ENCODE measurements at places on chromosomes 1 and 21. TPM values are rescaled to one million over a fixed set of nuclear protein-coding genes. Genes with fewer than 3 reads are reported as not detected.

KRTAP12-2 gene
- not detected for total RNA-seq

EPHA8 gene
- not detected for total RNA-seq

ELF3 gene
- 125 TPM for total RNA-seq

LELP1 gene
- total RNA-seq: not detected

PPFIA4 gene
- 0.89 TPM for total RNA-seq

KRTAP6-2 gene
- not detected for total RNA-seq

ESRRG gene
- total RNA-seq: 0.67 TPM

- H3K27ac ChIP-seq: no peak overlapping the region
- no peaks in the 10 kb centered on the region for H3K36me3 ChIP-seq
- no peak for DNase-seq
- no peaks in the 10 kb centered on the region for H3K27me3 ChIP-seq
- no peaks in the 10 kb centered on the region for H3K4me1 ChIP-seq
Measured at GRCh38 chr1:4673494-4673893, 19.1 kb downstream of the AJAP1 start.

DNA sequence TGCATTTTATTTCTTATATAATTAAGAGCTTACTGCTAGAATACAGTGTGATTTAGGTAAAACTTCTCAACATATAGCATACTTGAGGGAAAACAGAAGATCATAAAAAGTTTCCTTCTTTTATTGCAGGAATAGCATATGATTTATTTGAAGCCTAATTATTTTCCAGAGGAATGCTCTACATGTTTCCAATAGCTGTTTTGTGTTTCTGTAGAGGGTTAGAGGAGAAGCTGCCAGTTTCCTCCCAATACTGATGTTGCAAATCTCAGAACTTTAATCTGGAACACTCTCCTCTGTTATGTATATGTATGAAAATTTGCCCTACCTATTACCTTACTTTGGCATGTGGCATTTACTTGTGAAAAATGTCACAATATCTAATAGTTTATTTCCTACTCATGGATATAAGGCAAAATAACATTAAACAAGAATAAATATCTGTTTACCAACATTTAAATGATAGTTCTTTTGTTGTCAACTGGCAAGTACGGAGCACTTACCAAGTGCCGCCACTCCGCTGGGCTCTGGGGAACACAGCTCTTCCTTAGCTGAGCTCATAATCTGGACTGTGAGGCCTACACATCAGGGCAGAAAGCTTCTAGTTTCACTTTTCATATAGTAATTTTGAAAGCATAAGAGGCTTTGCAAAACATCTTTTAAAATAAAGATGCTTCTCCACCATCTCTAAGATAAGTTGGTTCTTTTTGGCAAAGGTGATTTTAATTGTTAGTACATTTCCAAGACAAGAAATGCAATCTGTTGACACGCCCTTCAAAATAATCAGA, 239.8 kb upstream of the C1orf105 start:
- no peaks in the 10 kb centered on the region for H3K36me3 ChIP-seq
- H3K4me3 ChIP-seq: peak overlapping the region; percentile 20
- H3K27me3 ChIP-seq: no peaks in the 10 kb centered on the region
- H3K27ac ChIP-seq: peak overlapping the region; percentile 75

- no peak overlapping the region for H3K4me3 ChIP-seq
- no peak for DNase-seq
- H3K27ac ChIP-seq: no peak overlapping the region
- no peaks in the 10 kb centered on the region for H3K4me1 ChIP-seq
- H3K27me3 ChIP-seq: no peaks in the 10 kb centered on the region
- H3K36me3 ChIP-seq: no peaks in the 10 kb centered on the region
Measured at GRCh38 chr1:62508187-62508758, 71.4 kb downstream of the USP1 start.

DNA sequence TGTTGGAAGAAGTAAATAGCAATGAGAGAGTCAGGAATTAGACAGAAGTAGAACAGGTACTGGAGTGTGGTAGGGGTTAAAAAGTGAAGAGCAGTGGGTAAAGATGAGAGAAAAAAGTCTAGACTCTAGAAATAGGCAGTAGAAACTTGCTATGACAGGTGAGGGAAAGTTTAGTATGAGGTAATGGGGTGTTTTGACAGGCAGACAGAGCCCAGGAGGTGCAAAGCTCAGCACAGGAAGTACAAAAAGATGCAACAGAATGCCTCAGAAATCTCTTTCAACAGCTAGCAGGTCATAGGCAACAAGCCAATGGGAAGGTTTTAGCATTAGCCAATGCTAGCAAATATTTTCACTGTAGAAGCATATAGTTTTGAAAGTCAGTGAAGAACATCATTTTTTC, 319.1 kb upstream of the SGIP1 start:
- H3K27ac ChIP-seq: no peak overlapping the region
- no peaks in the 10 kb centered on the region for H3K27me3 ChIP-seq
- DNase-seq: no peak
- no peaks in the 10 kb centered on the region for H3K36me3 ChIP-seq

GRCh38 chr1:242100921-242101320, 102.0 kb upstream of the MAP1LC3C start:
- H3K36me3 ChIP-seq: no peaks in the 10 kb centered on the region
- no peak for DNase-seq
- no peak overlapping the region for H3K27ac ChIP-seq
- no peaks in the 10 kb centered on the region for H3K27me3 ChIP-seq
- H3K4me3 ChIP-seq: no peak overlapping the region

- H3K36me3 ChIP-seq: no peaks in the 10 kb centered on the region
- H3K27ac ChIP-seq: no peak overlapping the region
- no peak for DNase-seq
Measured at GRCh38 chr1:228851618-228852017, 116.3 kb downstream of the RHOU start.

DNA sequence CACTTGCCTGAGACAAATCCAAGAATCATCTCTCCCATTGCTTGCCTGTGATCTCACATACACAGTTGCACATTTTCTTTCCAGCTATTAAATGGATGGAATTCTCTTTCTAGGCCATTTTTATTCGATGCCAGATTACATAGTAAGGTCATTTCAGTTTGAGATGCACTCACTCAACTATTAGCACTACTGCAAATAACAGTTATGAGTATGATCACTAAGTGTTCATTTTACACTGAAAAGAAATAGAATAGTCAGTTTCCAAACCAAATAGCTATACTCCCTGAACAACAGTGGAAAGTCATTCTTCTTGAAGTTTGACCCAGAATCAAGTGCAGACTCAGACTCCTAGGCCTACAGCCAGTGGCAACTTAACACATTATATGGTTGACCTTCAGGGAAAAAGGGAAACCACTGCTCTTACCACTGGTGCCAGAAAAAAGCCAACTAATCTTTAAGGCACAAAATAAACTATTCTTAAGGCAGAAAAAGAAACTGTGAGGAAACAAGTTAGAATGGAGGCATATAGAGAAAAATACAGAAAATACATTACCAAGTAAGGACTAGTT, 31.5 kb downstream of the WNT2B start:
- DNase-seq: no peak
- H3K36me3 ChIP-seq: no peaks in the 10 kb centered on the region
- no peaks in the 10 kb centered on the region for H3K4me1 ChIP-seq
- H3K27ac ChIP-seq: no peak overlapping the region

DNA sequence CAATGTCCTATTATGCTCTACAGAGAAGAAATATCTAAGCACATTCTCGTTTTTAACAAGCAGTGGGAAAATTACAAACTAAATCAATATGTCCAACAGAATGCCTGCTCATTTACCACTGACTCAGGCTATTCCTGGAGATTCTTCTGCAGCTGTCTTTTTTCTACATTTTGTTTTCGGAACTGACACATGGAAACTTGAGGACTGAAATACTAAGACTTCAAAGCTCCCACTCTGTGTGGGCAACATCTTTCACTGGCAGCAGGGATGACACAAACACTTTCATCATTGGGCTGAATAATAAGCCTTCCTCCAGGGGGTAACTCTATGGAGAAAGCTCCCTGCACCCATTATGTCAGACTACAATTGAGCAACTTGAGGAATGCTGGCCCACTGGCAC, 175.5 kb upstream of the NCAM2 start:
- no peaks in the 10 kb centered on the region for H3K4me1 ChIP-seq
- no peak for DNase-seq
- H3K4me3 ChIP-seq: no peak overlapping the region
- no peaks in the 10 kb centered on the region for H3K27me3 ChIP-seq
- H3K27ac ChIP-seq: no peak overlapping the region

- no peaks in the 10 kb centered on the region for H3K27me3 ChIP-seq
- H3K27ac ChIP-seq: no peak overlapping the region
Measured at GRCh38 chr21:43987509-43987908, 24.6 kb upstream of the TRAPPC10 start.

DNA sequence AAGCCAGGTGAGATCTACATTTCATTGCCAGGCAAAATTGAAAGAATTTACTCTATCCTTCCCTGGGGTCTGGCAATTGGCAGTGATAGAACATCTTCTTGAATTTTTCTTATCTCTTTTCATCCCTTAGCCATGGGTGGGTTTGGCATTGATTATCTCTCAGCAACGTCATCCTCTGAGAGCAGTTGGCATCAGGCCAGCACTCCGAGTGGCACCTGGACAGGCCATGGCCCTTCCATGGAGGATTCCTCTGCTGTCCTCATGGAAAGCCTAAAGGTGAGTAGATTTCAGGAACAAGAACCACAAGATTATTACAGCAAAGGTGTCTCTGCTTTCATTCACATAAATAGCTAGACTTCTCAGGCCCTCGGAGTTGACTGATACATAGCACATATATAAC, 39.3 kb downstream of the NCF2 start:
- no peak overlapping the region for H3K4me3 ChIP-seq
- no peaks in the 10 kb centered on the region for H3K27me3 ChIP-seq
- H3K27ac ChIP-seq: no peak overlapping the region
- peaks cover 98% of the 10 kb centered on the region for H3K36me3 ChIP-seq
- H3K4me1 ChIP-seq: no peaks in the 10 kb centered on the region

- DNase-seq: no peak
- H3K27ac ChIP-seq: no peak overlapping the region
- H3K4me3 ChIP-seq: no peak overlapping the region
- no peaks in the 10 kb centered on the region for H3K4me1 ChIP-seq
Measured at GRCh38 chr21:37684547-37684946, 231.7 kb downstream of the KCNJ6 start.

- peaks cover 17% of the 10 kb centered on the region for H3K4me1 ChIP-seq
- DNase-seq: no peak
- no peak overlapping the region for H3K27ac ChIP-seq
- no peak overlapping the region for H3K4me3 ChIP-seq
Measured at GRCh38 chr1:41850029-41850428, 68.7 kb downstream of the HIVEP3 start.

DNA sequence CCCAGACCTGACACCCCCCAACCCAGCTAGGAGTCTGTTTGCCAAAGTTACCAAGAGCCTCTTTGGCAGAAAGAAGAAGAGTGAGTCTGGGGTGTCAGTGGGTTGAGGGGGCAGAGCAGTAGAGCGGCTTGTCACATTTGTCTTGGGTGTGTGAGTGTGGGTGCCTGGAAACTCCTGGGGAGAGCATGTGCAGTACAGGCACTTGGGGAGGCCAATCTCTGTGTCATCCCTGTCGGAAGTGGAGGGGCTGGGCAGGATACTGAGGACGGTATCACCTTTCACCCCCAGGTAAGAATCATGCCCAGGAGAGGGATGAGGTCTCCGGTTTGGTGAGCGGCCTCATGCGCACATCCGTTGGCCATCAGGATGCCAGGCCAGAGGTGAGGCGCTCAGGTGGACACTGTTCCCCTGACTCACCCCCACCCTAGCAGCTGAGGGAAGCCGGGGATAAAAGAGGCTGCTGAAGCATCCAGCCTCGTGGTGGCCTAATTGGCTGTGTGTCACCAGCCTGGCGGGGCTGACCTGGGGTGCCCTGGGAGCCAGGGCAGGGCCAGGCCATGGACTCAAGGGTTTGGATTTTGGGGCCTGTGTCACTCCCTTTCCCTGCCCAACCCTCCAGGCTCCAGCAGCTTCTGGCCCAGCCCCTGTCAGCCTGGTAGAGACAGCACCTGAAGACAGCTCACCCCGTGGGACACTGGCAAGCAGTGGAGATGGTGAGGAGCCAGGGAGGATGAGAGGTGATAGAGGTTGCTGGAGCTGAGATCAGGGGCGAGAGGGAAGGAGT, 3.3 kb downstream of the PLK3 start:
- peaks cover 49% of the 10 kb centered on the region for H3K36me3 ChIP-seq
- H3K27me3 ChIP-seq: no peaks in the 10 kb centered on the region
- no peak for DNase-seq
- H3K4me3 ChIP-seq: no peak overlapping the region
- peak overlapping the region; percentile 59 for H3K27ac ChIP-seq
- peaks cover 82% of the 10 kb centered on the region for H3K4me1 ChIP-seq

DNA sequence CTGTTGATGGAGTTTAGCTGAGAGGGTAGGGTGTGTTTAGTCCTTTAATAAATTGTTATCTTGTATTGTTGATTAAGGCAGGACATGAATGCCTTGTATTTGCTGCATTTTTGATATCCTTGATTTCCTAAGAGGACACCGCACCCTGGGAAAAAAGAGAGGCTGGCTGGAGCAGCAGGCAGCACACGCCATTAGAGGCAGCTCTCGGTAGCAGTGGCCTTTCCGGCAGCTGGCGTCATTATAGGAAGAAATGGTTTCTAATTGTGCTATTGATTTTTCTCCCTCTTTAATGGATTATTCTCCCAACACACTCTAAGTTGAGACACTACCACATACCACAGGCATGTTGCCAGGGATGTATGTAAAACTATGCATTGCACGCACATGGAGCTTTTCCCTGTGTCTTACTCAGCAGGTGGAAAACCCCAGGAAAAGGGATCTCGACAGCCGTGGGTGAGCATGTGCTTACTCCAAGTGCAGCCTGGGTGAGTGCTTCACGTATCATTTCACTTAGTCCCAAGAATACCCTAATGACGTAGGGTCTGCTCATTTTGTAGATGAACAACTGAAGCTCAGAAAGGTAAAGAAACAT, 440.4 kb upstream of the RUNX1 start:
- H3K27ac ChIP-seq: no peak overlapping the region
- H3K4me1 ChIP-seq: no peaks in the 10 kb centered on the region
- H3K36me3 ChIP-seq: no peaks in the 10 kb centered on the region
- no peaks in the 10 kb centered on the region for H3K27me3 ChIP-seq
- no peak for DNase-seq

GRCh38 chr1:162661336-162661735, 29.1 kb downstream of the DDR2 start:
- no peak overlapping the region for H3K4me3 ChIP-seq
- no peaks in the 10 kb centered on the region for H3K27me3 ChIP-seq
- no peak overlapping the region for H3K27ac ChIP-seq
- H3K4me1 ChIP-seq: peaks cover 8% of the 10 kb centered on the region
- DNase-seq: no peak
- no peaks in the 10 kb centered on the region for H3K36me3 ChIP-seq

- no peak overlapping the region for H3K4me3 ChIP-seq
- H3K4me1 ChIP-seq: no peaks in the 10 kb centered on the region
- no peak overlapping the region for H3K27ac ChIP-seq
- H3K27me3 ChIP-seq: peaks cover 14% of the 10 kb centered on the region
- H3K36me3 ChIP-seq: no peaks in the 10 kb centered on the region
Measured at GRCh38 chr1:228472655-228473054, 14.5 kb upstream of the RNF187 start.

DNA sequence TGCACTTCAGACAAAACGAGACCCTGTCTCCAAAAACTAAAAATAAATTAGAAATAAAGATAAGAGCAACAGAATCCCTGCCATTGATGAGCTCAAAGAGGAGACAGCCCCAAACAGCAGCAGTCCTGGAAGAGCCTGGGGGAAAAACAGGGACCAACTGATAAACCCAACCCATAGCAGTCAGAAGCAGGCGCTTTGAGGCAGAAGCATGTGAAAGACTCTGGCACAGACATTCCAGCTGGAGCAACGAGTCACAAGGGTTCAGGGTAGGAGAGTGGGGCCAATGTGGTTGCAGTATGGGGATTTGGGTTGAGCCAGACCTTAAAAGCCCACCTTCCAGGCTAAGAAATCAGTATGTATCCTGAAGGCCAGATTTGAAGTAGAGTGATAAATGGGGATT, 78.5 kb downstream of the MPZL1 start:
- peaks cover 31% of the 10 kb centered on the region for H3K4me1 ChIP-seq
- no peak overlapping the region for H3K27ac ChIP-seq
- H3K27me3 ChIP-seq: no peaks in the 10 kb centered on the region
- no peaks in the 10 kb centered on the region for H3K36me3 ChIP-seq
- DNase-seq: no peak
- H3K4me3 ChIP-seq: no peak overlapping the region
